ENCODE measurements at places on chromosomes 1 and 21.

DNA sequence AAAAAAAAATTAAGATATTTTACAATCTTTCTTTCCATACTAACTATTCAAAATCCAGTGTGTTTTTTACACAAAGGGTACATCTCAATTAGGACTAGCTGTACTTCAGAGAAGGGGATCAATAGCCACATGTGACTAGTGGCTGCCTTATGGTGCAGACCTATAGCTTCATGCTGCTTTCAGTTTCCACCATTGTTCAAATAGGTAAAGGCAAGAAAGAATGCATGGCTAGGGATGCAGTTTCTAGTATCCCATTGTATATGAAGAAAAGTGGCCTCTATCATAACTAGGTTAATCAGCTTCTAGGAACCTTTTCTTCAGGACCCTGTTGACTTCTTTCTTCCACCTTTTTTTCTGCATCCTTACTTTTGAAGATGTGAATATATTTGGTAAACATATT is 35.7 kb downstream of the OSBPL9 start:
- DNase-seq, result no peak

- DNase-seq, result no peak
These were observed 2.1 kb downstream of the GPR161 start for GRCh38 chr1:168134642-168135041.

- DNase-seq, result no peak
These were observed 145.6 kb upstream of the NFIA start for GRCh38 chr1:60936591-60937342.

GRCh38 chr1:24801176-24801575 is 55.9 kb downstream of the CLIC4 start:
- no peak for DNase-seq

- no peak for DNase-seq
These were observed 387.6 kb downstream of the BRINP2 start for GRCh38 chr1:177558372-177558771.

DNA sequence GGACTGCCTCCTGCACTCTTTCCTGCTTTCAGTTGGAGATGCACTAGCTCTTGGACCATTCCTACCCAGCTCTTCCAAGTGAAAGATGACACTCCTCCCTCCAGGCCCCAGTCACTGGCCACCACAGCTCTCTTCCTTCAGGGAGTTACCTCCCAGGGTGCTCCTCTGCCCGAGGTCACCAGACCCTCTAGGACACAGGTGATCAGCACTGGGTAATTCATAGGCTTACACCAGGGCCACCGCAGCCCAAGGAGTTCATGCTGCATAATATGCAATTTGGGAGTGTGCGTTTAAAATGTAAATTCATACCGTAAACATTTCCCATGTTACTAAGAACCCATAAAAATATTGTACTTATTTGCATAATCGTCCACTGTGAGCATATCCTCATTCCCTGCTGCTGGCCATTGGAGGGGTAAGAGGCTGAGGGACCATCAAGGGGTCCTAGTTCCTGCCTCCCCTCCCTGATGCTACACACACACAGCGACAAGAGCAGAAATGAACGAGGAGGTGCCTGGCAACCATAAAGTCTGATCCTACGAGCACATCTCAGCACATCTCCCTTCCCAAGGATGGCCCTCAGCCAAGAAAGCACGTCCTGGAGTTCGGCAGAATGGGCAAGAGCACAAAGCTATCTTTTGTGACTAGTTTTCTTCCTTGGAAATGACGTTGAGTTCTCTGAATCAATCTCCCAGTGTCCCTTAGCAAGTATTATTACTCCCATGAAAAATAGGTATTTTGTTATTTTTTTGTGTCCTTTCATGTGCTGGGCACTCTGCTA is 222.9 kb upstream of the RAB4A start:
- no peak for DNase-seq

GRCh38 chr1:146032631-146033219 is 11.2 kb upstream of the HJV start:
- peak; percentile 73 for DNase-seq

GRCh38 chr1:31932491-31933316 is 5.5 kb downstream of the PTP4A2 start:
- peak; percentile 82 for DNase-seq

DNA sequence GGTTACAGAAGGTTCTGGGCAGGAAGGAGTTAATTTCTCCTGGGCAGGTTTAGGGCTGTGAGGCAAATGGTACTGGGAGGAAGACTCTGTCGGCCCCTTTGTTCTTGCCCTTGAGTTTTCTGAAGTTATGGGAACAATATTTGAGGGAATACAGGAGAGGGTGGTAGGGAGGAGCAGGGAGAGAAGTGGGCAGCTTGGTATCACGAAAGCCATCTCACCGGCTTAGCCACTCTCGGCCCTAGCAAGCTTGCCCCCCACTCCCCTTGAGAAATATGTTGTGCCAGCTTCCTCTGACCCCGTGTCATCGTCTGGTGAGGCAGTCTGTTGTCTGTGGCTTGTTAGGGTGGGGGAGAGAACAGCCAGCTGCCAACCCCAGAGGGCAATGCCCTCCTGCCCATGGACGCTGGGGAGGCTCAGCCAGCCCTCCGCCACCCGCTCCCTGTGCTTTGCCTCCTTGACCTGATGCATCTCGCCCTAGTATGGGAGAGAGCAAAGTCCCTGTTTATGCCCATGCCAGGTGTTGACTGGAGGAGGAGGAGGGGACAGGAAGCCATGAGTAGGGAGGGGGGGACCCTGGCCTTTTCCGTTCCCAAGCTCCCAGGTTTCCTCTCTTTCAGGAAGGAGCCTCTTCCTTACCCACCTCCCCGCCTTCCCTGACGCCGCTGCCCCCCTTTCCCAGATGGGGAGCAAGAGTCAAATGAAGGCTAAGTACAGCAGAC is 1.2 kb downstream of the EFNA1 start:
- DNase-seq, result peak; percentile 95

GRCh38 chr1:84742653-84743052 is 52.4 kb upstream of the SSX2IP start:
- DNase-seq, result no peak

DNA sequence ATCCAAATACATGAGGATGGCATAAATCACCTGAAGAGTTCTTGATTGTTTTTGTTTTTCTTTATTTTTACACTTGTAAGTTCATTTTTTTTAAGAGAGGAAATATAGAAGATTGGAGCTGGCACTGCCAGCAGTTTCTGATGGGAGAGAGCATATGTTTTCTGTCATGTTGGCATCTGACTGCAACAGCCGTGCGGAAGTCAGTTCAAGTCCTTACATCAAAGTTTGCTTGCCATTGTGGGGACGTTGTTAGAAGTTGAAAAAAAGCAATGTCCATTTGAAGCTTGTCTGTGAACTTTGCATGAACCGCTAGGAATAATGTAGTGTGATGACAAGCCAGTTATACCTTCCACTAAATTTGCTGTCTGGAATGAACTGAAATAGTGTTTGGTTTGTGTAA is 126.5 kb upstream of the USH2A start:
- no peak for DNase-seq

DNA sequence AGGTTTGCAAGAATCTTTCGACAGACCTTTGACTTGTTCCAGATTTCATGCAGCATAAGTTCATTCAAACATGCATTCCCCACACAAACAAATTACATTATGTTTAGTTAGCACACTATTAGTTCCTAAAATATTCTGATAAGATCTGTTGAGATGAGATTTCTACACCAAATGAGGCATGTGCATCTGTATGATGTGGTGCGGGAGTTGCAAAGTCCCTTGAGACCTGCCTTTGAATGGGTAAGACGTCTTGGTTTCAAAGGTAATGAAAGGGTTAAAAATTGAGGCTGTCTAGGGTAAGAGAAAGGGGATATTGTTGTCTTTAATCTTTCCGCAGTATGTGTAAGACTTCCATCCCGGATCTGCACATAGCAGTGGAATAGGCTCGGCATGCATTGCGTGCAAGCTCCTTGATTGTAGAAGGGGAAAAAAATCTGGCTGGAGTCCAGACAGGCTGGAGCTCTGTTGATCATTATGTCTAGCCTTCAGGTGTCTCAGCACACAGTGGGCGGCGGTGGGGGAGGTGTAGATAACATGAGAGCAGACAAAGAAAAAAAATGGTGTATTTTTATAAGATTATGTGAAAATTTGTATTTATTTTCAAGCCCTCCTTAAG is 296.6 kb downstream of the PTPRC start:
- peak; percentile 100 for DNase-seq

- DNase-seq, result peak; percentile 11
These were observed 361.5 kb upstream of the ZP4 start for GRCh38 chr1:238252033-238252802.

GRCh38 chr21:18384771-18385170 is 18.8 kb downstream of the TMPRSS15 start:
- peak; percentile 0 for DNase-seq

- DNase-seq, result no peak
These were observed 8.5 kb upstream of the USF1 start for GRCh38 chr1:161054232-161054631.

GRCh38 chr1:248590055-248590454 is 7.4 kb downstream of the OR2T10 start:
- no peak for DNase-seq

- DNase-seq, result no peak
These were observed 17.4 kb upstream of the CCN1 start for GRCh38 chr1:85563139-85563538.

- peak; percentile 79 for DNase-seq
These were observed 71.4 kb downstream of the MEGF6 start for GRCh38 chr1:3539707-3540425.

DNA sequence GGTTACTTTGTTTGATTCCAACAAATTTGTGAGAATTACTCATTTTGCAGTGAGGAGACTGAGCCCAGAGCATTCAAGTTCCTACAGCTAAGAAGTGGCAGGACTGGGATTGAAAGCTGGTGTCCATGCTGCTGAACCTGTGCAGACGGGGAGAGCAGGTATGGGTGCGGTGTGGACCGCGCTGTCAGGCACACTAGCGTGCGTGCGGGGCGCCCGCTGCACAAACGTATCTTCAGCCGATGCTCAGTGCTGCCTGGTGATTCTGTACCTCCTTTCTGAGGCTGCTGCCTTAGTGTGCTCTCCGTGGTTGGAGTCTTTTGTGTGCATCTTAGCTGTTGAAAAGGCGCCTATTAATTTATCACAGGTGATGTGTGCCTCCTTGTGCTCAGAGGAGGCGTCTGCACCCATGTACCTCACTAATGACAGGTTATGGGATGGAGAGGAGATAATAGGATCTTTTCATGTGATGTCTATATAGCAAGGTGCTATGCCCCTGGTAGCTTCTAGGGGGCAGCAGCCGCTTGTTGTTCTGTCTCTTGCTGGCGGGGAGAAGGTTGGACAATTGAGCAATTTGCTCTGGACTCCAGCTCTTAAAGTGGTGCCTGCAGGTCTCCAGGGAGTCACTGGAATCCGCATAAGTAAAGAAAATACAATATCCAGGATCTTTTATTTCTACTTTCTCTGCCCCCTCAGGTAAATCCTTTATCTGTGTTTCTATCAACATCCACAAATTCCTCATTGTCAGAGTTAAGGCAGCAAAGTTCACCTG is 32.5 kb downstream of the PEX14 start:
- peak; percentile 79 for DNase-seq

DNA sequence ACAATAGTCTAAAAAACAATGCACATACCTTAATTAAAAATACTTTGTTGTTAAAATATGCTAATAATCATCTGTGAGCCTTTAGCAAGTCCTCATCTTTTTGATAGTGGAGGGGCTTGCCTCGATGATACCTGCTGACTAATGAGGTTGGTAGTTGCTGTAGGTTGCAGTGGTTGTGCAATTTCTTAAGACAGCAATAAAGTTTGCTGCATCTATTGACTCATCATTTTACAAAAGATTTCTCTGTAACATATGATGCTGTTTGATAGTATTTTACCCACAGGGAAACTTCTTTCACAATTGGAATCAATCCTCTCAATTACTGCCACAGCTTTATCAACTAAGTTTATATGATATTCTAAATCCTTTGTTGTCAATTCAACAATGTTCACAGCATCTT is 7.6 kb downstream of the C1orf87 start:
- no peak for DNase-seq

DNA sequence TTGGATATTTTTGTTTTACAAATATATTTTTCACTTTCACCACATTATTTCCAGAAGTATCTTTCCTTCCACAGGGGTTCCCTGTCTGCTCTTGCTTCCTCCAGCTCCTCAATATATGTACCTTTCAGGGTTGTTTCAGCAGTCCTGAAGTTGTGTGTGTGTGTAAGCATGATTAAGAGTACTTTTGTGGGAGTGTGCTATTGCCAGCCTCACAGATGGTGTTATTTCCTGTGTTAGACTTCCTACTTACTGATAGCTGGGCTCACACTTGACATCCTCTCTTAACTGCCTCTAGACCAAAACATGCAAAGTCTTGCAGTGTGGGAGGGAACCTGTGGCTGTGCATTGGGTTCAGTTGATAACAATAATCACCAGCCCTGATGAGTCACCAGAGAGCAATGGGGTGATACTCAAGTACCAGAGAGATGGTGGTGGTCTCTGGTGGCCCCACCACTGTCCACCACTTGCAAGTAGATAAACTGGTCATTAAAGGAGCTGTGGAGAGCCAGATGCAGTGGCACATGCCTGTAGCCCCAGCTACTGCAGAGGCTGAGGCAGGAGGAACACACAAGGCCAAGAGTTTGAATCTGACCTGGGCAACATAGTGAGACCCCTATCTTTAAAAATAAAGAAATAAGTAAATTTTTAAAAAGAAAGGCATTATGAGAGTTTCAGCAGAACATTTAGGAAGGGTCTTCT is 126.7 kb downstream of the NR5A2 start:
- peak; percentile 94 for DNase-seq

GRCh38 chr21:29231756-29232529 is 66.8 kb upstream of the BACH1 start:
- DNase-seq, result no peak

- no peak for DNase-seq
These were observed 65.1 kb upstream of the ID3 start for GRCh38 chr1:23624440-23624839.

DNA sequence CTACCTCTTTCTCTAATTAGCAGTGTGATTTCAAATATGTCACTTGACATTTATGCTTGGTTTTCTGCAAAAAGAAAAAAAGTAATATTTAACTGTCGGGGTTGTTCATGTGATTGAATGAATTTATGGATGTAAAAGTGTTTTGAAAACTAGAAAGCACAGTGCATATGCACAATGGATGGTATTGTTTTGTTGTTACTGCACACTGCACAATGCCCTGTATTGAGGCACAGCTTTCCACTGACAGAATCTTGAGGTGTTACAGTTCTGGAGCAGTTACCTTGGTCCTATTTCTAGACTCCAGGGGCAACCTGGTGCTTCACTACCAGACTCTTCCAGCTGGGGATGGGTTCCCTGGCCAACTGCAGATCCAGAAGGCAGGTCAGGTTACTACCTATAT is 116.8 kb upstream of the L1TD1 start:
- no peak for DNase-seq

- no peak for DNase-seq
These were observed 441.9 kb upstream of the ZRANB2 start for GRCh38 chr1:71522721-71523120.

GRCh38 chr1:45395051-45395450 is 54.8 kb upstream of the MUTYH start:
- DNase-seq, result no peak

GRCh38 chr21:35168735-35169134 is 119.6 kb upstream of the RUNX1 start:
- DNase-seq, result no peak

GRCh38 chr1:181202986-181203555 is 114.6 kb downstream of the IER5 start:
- no peak for DNase-seq

GRCh38 chr1:48692235-48692634 is 84.5 kb downstream of the BEND5 start:
- no peak for DNase-seq

GRCh38 chr1:9821710-9822109 is 2.1 kb downstream of the CLSTN1 start:
- DNase-seq, result no peak

- no peak for DNase-seq
These were observed 1265.7 kb downstream of the NCAM2 start for GRCh38 chr21:22263890-22264289.

GRCh38 chr1:37682334-37682987 is 9.9 kb upstream of the CDCA8 start:
- DNase-seq, result peak; percentile 79

All from dermis blood vessel endothelial cell (primary cell).